ENCODE measurements at places on chromosomes 11 and 22. TPM values are rescaled to one million over a fixed set of nuclear protein-coding genes. Genes with fewer than 3 reads are reported as not detected.

The C11orf42 gene
- polyA plus RNA-seq = 0.24 TPM

The OR5P2 gene
- not detected for polyA plus RNA-seq

GRCh38 chr11:11992257-11993212, 15.9 kb downstream of the DKK3 start:
- DNase-seq = no peak

DNA sequence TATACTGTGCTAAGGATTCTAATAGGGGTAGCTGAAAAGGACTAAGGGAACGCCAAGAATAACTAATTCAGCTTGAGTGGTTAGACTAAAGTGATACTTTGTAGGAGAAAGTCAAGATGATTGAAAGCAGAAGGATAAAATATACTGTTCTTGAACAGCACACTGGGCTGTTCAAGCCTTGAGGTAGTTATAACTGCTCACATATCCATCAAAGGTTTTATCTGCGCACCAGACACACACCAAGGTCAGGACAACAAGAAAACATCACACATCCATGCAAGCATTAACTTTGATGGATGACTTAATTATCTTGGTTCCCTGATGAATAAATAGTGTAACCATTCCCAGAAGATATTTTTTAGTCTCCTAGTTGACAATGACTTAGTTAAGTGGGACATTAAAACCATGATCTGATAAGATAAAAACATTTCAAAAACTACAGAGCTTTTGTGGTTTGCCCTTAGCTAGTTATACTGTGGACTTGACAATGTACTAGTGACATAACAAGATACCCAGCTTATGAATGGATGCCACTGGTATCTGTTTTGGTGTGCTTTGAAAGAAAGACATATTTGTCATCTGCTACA, 728.9 kb downstream of the JRKL start:
- no peak for DNase-seq

DNA sequence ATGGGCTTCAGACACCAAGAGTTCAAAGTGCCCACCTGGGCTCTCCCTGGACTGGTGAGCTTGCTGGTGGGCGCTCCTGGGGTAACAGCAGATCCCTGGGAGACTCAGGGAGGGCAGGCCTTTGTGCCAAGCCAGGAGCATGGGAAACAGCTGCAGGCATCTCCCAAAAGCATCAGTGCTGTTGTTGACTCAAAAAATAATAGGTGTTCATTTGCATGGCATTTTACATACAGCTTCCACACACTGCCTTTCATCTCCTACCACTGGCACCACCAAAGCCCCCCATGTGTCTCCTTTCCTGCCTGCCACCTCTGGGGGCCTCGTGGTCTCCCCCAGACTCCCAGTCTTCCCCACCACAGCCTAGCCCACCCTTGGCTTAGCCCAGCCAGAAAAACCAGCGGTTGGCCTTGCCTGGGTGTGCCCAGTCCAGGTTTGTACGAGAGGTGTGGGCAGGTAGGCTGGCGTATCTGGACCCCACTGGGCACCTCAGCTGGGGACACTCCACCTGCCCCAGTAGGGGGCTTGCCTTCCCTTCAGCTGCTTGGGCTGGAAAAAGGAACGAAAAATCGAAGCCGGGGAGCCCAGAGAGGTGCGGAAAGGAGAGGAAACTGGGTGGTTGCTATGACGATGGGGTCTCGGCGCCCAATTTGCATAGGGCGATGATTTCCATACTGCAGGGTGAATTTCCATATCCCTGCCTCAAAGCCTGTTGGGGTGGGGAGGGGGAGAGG, 15.0 kb downstream of the POU2F3 start:
- no peak for DNase-seq

DNA sequence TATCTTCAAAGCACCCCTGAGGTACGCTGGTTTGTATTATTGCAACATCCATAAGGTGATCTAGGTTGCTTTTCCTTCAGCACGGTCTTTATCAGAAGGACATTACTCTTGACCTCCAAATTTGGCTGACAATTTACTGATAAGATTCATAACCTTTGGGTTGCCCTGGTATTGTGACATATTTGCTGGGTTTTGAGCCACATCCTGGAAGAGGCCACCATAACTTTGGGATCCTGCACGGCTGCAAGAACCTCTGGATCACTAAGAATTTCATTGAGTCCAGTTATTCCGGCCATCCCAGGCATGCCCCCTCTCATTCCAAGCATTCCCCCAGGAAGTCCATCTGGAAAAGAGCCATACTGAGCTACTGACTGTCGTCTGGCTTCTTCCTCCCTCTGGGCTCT, 6.5 kb upstream of the PLET1 start:
- no peak for DNase-seq

GRCh38 chr22:41777749-41778425, 22.6 kb upstream of the CCDC134 start:
- no peak for DNase-seq

- no peak for DNase-seq
Observed at GRCh38 chr11:5522308-5522707, 5.8 kb upstream of the UBQLNL start.

DNA sequence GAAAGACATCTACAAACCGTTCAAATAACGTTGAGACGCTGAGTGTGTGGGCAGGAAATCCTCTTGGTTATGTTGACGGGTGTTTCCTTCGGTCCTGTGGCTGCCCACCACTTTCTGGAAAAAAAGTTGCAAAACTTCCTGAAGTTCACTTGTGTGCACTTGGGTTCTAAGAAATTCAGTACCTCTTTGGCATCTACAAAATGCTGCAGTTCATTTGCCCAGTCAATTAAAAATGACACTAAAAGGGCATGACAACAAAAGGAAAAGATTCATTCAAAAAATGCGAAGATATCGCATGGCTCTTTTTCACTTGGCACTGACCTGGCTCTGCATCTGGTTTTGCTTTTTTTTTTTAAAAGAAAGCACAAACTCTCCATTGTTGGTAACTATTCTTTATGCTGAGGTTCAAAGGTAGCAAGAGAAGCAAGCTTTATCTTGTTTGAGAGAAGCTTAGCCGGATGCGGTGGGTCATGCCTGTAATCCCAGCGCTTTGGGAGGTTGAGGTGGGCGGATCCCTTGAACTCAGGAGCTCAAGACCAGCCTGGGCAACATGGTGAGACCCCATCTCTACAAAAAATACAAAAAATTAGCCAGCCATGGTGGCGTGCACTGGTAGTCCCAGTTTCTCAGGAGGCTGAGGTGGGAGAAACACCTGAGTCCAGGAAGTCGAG, 10.6 kb upstream of the XBP1 start:
- no peak for DNase-seq

Measured in forelimb muscle (tissue), 1 donor.